Stimulated activated CD4-positive, alpha-beta T cell treated with anti-CD3 and anti-CD28 coated beads, Interleukin-1b, Interleukin-23, amount 100 ng/mL, for 4 hours (primary cell): ENCODE measurements at places on chromosomes 12 and 14.

- DNase-seq = no peak
Measured at GRCh38 chr14:65461730-65462129, 49.2 kb downstream of the FUT8 start.

GRCh38 chr12:111812881-111813741 lies 28.9 kb upstream of the MAPKAPK5 start:
- peak; percentile 28 for DNase-seq

GRCh38 chr14:26887847-26888246 lies 290.0 kb upstream of the NOVA1 start:
- no peak for DNase-seq

DNA sequence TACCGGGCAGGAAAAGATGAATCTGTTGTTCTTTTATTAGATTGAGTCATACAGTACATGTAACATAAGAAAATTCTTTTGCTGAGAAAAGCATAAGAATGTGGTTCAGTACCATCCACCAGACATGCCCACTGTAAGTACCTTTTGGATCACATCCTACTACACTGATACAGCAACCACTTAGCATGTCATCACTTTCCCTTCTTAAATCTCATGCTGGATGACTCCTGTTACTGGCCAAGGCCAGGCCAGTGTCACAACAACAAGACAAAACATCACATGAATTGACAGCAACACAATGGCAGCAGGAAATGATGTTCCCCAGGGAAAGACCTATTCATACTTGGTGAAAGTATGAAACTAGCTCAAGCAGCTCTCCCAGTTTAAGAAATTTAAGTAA lies 46.4 kb downstream of the STXBP6 start:
- no peak for DNase-seq

GRCh38 chr14:51939755-51940301 lies 49.5 kb upstream of the RTRAF start:
- no peak for DNase-seq

- no peak for DNase-seq
Measured at GRCh38 chr14:59176765-59177164, 11.7 kb upstream of the DAAM1 start.

DNA sequence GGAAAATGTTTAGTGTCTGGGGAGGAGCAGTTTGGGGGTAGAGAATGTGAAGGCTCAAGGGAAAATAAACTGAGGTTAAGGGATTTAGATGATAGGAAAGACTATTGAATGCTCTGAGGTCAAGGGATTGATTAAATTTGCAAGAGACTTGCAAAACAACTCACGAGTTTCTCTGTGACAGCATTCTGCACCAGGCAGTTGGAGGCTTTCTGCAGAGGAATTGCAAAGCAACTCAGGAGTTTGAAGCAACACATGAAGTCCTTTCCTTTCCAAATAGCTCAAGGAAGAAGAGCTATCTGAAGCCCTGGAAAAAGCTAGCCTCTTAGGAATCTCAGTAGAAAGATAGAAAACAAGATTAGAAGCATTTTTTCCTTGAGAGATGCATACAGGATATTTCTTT lies 23.9 kb downstream of the SLC7A8 start:
- no peak for DNase-seq

DNA sequence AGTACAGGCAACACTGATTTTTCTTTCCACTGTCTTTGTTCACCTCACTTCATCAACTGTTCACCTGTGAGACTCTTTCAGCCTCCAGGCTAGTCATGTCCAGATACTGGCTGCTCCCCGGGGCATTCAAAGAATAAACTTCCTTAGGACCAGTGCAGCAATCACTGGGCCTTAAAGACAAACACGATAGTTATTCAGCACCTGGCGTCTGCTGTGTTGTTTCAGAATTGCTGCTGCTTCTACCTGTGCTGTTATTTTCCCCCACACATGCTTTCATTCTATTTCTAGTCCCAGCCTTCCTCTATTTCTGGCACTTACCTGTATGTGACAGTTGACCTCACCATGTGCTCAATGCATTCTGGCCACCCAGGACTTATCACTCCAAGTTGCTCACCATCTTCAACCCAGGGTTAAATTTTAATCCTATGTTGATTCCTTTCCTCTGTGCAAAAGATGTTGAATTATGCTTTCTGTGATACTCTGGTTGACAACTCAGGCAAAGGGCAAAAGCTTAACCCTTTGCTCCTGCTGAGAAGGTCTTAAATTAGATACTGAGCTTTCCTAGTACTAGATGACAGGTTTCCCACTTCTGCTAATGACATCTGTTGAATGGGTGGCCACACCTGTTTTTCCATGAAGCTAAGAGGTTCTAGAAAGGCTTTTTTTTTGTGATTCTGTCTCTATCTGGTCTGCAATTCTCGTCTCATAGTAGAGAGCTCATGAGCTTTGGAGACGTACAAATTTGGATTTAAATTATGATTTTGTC lies 41.4 kb downstream of the PTPRQ start:
- DNase-seq = no peak

DNA sequence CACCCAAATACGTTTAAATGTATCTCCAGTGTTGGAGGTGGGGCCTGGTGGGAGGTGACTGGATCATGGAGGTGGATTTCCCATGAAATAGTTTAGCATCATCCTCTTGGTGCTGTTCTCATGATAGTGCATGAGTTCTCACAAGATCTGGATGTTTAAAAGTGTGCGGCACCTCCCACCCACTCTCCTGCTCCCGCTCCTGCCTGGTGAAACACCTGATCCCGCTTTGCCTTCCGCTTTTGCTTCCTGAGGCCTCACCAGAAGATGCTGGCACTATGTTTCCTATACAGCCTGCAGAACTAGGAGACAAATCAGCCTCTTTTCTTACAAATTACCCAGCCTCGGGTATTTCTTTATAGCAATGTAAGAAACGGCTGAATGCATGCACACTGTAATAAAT lies 20.1 kb downstream of the EIF5 start:
- no peak for DNase-seq

DNA sequence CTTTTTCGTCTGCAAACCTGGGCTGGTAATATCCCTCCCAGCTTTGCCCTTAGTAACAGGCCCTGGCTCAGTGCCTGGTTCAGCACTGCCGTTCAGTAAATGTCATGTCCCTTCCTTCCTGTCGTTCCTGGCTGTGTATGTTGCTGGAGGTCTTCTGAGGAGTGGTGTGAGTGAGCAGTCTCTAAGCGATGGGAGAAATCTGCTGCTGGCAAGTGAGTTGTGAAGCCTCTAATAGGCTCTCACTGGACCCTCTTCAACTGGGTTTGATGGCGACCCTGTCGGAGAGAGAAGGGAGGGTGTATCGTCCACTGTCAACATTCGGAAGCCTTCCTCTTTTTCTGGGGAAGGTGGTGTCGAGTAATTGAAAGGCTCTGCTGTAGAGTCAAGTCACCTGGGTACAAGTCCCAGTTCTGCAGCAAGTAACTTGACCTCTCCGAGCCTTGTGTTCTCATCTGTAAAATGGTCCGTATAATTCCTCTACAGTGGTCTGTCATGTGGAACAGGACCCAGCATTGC lies 62.8 kb downstream of the HRK start:
- peak; percentile 1 for DNase-seq

DNA sequence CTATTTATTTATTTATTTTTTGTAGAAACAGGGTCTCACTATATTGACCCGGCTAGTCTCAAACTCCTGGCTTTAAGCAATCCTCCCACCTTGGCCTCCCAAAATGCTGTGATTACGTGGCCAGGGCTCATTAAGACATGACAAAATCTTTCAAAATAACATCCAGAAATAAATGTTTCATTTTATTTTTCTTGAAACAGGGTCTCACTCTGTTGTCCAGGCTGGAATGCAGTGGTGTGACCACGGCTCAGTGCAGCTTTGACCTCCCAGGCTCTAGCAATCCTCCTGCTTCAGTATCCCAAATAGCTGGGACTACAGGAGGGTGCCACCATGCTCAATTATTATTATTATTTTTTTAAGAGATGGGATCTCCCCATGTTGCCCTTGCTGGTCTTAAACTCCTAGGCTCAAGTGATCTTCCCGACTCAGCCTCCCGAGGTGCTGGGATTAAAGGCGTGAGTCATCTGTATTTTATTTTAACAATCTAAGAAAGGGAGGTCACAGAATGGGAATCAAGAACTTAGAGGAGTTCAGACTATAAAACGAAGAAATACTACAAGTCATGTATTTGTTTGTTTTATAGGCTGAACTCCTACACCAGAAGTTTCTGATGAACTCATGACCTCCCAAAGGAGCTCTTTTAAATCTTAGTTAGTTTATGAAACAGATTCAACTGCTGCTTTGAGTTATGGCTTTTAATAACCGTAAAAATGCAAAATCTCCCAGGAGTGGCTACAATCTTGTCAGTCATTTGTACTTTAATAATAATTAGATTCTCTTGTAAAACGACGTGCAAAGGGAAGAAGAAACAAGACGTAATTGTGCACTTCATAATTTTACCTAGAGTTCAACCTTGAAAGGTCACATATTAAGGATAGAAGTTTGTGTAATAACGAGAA lies 2.1 kb upstream of the TMEM263 start:
- no peak for DNase-seq

DNA sequence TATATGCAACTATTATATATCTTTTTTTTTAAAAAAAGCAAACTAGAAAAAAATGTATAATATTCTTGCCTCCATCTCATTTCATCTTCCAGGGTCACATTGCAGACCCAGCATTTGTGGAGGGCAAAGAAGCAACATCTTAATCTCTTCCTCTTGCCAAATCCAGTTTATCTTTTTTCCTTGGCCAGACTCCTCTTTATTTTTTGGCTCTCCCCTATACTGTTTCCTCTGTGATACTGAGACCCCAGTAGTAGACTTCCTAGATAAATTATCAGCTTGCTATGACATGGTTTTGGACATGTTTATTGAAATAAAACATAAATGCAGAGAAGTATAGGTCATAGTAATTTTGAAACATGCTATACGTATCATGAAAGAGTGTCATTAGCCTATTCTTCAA lies 303.8 kb upstream of the DDHD1 start:
- no peak for DNase-seq

GRCh38 chr14:104561632-104562495 lies 17.7 kb upstream of the C14orf180 start:
- no peak for DNase-seq

DNA sequence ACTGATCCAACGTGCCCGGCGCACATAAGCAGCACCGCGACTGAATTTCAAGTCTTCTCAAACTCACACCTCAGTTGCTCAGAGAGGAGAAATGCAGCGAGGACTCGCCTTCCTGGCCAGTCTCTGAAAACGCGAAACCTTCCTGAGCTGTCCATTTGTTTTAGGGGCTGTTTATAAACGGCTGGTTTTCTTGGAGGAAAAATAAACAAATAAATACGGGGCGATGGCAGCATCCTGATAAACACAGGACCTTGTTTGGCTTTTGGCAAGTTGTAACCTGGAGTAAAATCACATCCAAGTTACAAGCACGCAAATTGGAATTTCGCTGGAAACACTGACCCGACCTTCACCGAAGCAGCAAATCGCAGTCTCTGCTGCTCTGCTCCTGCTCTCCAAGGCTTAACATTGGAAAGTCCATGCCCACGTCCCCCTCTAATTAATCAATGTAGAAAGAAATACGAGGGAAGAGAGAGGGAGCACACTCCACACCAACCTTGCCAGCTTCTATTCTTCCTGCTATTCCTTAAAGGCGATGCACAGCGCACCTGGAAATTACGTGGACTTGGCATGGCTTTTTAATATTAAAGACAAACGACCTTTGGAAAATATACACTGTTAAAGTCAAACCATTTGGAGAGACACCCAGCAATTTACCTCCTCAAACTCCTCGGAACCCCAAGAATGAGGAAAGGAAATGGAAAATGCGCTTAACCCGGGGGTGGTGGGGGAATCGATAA lies 248.8 kb downstream of the APAF1 start:
- no peak for DNase-seq
